ENCODE measurements at places on chromosomes 4 and X.

DNA sequence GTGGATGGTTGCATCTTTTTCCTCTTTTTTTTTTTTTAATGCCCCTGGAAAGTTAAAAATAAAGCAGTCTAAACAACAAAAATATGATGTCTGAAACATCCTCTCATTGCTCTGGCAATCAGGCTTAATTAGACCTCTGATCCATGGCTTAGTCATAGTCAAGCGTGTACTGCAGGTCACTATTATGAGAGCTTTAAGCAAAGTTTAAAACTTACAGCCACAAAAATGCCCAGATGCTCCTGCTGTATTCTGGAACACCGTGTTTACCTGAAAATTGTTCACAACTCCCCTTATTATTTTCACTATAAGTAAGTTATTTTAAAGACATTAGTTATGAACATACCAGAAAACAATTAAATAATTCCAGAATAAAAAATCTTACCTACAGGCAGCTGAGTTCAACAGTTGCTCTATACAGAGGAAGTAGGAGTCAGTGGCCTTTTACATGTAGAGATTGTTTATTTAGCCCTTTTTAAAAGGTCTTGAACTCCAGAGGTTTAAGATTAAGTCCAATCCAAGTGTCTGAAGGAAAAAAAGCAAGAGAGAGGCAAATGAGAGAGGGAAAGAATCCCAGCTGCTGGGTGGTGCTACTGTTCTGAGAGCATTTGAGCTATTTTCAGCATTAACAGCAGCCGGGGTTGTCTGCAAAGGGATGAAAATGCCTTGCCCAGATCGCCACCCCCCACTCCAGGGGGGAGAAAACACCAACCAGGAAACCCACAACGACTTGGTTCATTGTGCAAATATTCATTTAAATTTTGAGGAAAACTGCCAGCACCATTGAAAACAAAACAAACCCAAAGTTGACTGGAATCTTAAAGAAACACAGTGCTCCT, 36.9 kb downstream of the SORBS2 start:
- DNase-seq = no peak

DNA sequence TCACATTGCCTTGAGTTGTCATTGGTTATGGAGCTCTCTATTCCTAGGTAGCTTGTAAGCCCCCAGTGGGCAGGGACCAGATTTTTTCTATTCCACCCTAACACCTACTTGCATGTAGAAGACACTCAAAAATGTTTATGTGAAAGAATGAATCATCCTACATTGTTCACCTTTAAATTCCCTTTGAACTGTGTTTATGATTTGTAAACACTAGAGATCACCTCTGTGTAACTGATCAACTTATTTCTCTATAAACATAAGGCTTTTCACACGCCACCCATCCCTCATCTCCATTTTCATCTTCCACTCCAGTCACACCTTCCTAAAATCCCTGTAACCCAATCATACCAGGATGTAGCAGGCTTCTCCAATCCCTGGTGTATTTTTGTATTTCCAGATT, 142.6 kb upstream of the LEF1 start:
- DNase-seq = no peak

DNA sequence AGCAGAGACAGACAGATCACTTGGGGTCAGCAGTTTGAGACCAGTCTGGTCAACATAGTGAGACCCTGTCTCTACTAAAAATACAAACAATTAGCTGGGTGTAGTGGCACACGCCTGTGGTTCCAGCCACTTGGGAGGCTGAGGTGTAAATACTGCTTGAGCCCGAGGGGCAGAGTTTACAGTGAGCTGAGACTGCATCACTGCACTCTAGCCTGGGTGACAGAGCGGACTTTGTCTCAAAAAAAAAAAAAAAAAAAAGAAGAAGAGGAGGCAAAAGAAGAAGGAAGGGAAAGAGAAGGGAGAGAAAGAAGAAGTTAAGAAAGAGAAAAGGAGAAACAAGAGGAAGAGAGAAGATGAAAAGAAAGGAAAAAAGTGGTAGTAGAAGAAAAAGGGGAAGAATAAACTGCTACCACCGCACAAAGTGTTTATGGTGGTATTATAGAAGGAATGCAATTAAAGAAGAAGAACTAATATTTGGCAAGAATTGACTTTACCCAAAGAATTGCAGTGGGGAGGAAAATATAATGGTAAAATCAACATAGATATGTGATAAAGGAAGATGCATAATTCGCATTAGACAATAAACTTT, 19.6 kb upstream of the NSUN7 start:
- no peak for DNase-seq

DNA sequence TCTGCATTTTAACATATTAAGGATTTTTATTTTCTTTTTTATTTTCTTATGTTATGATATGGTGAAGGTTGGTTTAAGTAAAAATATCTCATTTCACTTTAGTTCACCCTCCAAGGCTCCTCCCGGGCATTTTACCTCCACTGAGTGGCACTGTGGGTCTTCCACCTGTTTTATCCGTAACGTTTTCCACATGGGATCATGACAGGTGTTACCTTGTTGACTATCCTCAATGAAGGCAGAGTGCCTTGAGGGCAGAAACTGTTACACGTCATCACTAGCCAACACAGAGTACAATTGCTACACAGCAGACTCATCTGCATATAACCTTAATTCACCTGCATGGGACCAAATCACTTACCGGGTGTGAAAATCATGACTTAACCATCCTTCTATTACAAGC, 105.8 kb downstream of the GEMIN8 start:
- no peak for DNase-seq

DNA sequence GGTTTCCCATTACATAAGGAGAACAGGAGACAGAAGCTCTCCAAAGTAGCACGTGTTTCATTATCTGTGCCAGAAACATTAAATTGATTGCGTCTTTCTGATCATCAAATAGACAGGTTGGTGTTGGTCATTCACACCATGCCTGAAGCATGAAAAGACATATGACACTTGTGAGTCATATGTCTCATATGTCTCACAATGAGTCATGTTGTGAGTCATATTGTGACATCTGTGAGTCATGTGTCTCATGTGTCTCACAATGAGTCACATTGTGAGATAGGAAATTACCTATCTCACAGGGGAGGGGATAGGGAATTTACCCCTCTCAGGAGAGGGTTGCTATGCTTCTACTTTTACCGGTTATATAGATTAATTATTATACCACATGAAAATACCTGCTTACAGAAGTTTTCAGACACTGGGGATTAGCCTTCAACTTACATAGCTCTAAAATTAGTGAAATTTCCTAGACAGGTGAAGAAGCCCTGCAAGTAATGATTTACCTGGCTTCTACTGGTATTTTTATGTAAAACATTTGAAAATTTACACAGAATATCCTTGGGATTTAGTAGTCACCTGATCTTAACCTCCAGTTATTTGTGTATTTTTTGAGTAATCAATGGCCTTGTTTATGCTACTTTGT, 80.8 kb downstream of the NPFFR2 start:
- DNase-seq = no peak

DNA sequence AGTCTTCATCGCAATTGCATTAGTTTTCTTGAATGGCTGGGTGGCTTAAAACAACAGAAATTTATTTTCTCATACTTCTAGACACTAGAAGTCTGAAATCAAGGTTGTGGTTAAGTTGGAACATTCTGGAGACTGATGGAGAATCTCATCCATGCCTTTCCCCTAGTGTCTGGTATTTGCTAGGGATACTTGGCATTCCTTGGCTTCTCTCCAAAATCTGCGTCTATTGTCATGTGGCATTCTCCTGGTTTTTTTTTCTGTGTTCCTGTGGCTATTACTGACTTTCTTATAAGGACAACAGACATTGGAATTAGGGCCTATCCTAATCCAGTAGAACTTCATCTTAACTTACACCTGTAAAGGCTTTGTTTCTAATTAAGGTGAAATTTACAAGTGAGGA, 272.8 kb upstream of the EPHA5 start:
- no peak for DNase-seq

DNA sequence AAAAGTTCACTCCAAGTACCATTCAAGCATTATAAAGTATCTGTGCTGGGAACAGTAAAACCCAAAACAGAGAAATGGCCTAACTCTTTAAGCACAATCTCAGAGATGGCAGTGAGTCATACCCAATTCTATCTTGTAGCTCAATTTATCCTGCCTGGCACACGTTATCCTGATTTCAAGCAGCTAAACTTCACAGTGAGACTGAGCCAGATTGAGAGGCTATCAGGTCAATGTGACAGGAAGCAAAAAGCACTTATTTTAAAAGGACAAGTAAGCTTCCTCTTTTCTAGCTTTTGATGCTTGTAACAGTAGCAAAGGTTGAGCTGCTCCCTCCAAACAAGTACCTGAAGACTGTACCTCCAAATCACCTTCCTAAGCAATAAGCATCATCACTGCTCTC, 324.9 kb downstream of the NAF1 start:
- peak; percentile 30 for DNase-seq

DNA sequence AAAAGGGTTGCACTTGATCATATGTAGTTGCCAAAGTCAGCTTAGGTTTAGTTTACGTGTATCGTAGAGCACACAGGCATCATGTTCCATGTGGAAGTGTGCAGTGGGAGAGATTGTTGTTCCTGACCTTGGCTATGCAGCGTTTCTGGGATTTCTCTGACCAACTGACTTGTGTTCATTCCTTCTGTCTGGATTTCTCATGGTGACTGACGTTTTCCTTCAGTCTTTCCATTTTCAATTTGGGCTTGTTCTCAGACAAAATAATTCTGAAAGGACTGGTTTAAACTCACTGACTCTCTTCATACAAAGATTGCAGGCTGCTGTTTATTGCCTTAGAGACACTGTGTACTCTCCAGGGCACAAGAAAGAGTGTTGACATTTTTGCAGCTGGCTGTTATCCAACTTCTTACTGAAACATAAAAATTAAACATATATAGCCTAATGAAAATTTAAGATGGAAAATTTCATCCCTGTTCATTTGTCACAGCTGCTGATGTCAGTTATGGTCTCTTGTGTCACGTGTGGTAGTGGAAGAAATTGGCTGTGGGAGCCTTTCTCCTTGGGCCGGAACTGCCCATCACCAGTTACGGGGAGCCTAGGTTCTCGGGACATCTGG, 95.4 kb downstream of the TNIP2 start:
- peak; percentile 1 for DNase-seq

GRCh38 chr4:130632731-130633604, 1537.0 kb downstream of the C4orf33 start:
- no peak for DNase-seq

- DNase-seq = no peak
Measured at GRCh38 chrX:50905334-50905733, 5.2 kb upstream of the BMP15 start.

DNA sequence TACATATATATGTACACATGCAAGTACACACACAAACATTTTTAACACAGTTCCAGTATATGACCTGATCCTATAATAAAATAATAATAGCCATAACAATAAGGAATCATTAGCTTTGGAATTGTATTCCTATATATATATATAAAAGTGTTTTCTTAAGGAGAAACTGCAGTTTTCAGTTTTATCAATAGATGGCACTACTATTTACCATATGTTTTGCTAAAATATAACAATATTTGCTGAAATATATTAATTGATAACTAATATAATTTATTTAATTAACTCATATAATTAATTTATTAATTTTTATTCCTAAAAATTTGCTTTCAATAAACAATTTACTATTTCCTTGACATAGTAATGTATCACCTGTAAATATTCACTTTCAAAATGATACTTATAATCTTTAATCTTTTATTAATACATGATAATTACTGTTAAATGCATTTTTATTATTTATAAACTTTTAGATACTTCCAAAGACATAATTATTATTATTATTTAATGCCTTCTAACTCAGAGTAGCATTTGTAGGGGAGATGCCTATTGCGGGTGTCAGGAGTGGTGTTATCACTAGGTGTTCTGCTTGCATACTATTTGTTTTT, 599.5 kb downstream of the FSTL5 start:
- no peak for DNase-seq

DNA sequence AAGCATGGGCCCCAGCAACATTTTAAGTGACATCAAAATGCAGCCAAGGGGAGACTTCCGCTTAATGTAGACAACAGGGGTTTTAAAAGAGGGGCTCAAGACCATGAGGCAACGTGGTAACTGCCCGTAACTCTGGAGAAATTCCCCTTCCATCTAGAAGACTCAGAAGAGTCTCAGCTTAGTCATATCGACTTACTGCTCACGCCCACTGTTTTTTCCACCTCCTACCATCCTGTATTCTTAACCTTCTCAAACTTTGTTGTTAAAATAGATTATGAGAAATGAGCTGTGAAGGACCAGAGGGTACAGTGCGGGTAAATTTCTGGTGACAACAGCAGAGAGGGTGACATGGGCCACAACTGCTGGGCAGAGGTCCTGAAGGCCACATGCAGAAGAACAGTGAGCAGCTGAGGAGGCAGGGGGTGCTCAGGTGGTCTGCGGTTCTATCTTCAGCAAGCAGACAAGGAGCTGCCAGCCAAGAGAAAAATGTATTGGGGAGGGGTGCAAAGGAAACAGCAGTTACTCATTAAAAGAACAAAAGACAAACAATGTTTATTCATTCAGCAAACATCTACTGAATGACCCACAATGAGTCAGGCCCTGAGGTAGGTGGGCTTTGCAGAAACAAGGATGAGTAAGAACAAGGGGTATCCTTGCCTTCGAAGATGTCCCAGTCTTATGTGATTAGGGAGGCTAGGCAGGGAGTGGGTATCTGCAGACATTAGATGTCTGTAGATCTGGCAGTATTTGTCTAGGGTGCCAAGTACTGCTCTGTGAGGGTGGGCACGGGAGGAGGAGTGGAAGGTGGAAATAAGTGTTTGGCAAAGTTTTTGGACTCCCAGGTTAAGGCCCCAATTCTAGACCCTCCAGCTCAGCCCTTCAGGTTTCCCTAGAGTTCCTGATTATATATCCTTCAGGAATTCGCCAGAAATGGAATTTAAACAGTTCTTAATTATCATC, 175.3 kb downstream of the TSPAN5 start:
- no peak for DNase-seq

DNA sequence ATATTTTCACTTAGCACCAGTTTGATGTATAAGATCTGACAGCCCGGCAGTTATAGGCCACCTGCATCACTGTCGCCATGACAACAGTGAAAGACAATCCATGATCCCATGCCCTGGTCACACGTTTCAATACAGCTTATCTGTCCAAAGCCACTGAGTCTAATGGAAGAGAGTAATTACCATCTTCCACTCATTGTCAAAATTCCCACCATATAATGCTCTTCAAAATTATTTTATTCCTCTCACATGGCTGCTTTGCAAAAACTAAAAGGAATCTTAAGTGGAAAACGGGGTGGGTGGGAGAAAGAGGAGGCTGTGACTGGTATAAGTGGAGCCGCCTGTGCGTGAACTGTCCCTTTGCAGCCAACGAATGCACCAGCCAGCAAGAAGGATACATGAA, 44.2 kb downstream of the MAML3 start:
- no peak for DNase-seq

DNA sequence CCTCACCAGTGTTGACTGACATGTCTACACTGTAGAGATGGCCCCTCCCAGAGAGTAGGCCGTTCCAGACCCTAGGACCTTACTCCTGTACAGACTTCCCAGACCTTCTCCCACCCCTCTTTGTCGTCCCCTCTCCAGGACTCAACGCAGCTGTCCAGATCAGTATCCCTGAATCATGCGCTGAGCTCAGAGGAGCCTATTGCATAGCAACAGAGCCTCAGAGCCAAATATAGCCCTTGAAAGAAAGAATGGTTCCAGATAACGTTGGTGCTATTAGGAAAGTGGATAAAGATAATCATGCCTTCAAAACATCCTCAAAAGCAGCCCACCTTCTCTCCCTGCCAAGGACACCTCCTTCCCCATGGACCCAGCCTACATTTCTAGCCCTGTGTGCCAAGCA, 27.8 kb upstream of the NXF3 start:
- DNase-seq = no peak
